Activated T-helper 2 cell treated with anti-CD3 and anti-CD28 coated beads, Interferon-gamma antibody, Interleukin-2, Interleukin-4, amounts not matched to agents 10 μg/mL and 5 μg/mL and 100 μg/mL, durations not matched to agents 14 hours and 24 hours and 36 hours (primary cell): ENCODE measurements at places on chromosomes 7 and 10. TPM values are rescaled to one million over a fixed set of nuclear protein-coding genes. Genes with fewer than 3 reads are reported as not detected.

SYT15B gene
- 0.21 and 0.23 TPM in 2 replicates for total RNA-seq

UCN3 gene
- not detected in 2 replicates for total RNA-seq

DNA sequence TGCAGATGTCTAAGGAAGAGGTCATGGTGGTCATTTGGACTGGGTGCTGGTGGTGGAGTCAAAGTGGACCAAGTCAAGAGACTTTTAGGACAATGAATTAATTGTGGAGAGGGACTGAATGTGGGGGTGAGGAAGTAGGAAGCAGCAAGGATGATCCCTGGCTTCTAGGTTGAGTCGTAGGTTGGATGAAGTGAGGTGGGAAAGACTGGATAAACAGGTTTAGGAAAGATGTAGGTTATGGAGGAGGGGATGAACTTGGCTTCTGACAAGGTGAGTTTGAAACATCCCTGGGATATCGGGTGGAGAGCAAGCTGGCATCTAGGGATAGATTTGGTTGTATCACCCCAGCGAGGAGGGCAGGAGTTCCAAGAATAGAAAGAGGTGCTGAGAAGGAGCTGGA lies 7.6 kb downstream of the SEMA4G start:
- DNase-seq, result no peak

DNA sequence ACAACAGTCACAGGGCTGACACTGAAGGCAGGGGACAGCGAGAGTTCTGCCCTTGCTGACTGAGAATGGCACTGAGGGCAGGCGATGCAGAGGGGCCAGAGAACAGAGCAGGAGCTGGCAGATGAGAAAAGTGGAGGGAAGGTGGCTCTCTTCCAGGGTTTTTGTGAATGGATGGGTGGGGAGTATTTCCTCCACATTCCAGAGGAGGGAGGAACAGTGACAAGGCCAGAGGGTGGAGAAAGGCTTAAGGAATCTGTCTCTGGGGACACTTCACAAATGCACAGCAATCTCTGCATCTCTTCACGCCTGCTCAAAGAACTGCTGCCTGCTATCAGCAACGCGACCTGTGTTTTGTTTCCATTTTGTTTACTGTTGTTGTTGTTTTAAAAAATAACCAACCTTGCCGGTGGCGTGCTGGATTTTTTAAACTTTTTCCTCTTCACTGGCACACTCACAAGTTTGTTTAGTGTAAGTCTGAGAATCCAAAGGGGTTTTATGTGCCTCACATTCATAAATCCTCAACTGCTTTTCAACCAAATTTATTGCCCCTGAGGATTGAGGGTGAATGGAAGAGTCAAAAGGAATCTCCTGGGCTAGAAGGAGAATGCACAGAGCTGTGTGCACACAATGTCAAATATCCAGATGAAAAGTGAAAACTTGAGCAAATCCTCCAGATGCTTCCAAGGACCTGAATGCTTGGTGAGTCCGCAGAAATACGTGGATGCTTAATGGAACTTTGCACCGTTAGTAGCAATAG lies 129.3 kb downstream of the GLI3 start:
- DNase-seq, result no peak

DNA sequence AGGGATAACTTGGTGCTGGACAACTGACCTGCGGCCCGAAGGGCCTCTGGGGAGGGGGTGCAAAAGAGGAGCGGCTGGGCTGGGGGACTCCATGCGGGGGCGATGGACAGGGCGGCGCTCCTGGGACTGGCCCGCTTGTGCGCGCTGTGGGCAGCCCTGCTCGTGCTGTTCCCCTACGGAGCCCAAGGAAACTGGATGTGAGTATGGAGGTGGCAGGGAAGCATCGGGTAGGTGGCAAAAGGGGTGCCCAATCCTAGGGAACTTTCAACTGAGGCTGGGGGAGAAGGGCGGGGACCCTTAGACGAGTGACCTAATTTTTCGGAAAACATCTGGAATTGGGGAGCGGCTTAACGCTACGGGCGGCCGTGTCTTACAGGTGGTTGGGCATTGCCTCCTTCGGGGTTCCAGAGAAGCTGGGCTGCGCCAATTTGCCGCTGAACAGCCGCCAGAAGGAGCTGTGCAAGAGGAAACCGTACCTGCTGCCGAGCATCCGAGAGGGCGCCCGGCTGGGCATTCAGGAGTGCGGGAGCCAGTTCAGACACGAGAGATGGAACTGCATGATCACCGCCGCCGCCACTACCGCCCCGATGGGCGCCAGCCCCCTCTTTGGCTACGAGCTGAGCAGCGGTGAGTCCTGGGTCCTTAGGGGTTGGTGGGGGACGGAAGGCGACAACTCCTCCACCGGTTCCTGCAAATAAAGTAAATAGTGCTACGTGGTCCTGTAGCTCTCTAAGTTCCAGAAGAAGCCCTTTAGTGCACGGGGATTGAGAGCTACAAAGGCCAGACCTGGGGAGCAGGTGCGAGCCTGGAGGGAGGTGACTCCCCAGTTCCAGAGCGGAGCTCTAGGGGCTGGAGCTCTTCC lies 622 bp downstream of the WNT16 start:
- DNase-seq, result no peak

- DNase-seq, result no peak
Observed at GRCh38 chr7:105876964-105877601, 684 bp upstream of the ATXN7L1 start.

DNA sequence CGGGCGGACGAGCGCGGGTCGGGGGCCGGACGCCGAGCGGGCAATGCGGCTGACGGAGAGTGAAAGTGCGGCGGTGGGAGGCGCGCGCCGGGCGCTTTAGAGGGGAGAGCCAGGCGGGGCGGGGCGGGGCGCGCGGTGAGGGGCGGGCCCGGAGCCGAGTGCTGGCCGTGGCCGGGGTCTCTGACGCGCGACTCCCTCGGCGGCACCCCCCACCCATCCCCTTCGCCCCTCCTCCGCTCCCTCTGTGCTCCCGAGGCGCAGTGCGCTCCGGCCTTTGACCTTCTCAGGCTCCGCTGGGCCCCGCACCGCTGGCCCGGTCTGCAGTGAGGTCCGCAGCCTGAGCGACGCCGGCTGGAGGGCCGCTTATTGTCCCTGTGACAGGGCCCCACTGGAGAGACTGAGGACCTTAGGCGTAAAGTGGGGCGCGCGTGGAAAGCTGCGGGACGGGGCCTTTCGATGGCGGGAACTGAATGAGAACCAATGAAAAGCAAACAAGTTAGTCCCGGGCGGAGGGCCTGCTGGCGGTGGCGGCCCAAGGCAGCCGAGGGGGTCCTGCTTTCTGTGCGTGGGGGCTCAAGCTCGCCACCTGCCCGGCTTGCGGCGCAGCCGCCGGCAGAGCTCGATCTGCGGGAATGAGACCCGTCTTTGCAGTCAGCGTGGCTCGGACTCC lies at the start of gene CXCL12:
CXCL12 (minus strand) TSS at position 72 of the 670 bp plus-strand sequence. CDS start 92 bp downstream, outside the sequence.
- no peak for DNase-seq

DNA sequence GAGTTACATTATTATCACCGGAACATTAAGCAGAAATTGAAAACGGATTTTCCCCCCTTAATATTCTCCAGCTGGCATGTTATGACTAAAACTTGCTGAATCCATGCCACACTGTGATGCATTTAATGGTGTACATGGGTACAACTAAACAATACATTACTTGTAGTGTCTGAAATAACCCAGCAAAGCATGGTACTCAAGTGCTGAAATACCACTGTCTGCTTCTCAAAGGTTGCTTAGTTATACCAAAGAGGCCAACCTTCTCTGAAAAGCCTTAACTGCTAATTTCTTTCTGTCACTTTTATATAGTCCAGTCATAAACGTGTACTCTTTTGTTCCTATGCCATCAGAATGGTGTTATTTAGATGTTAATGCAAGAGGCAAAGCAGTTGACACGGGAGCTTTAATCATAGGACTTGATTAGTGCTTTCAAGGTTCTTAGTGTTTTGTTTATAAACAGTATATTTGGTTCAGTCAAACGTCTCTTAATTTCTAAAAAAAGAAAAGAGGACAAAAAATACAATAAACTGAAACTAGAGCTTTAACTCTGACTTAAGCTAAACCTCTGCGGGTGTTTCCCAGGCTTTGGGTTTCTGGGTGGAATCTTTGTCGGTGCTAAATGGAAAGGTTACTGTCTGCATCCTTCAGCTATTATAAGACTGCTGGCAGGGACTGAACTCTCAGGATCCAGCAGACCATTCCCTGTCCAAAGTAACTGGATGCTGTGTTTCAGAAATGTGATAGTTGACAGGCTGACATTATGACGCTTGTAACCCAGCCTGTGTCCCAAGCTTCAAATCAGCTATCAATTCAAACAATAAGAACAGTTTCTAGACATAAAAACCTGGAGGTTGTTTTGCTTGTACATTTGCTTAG lies 202.6 kb downstream of the PPP1R3A start:
- no peak for DNase-seq

- DNase-seq, result no peak
Observed at GRCh38 chr10:60717852-60718251, 60.4 kb upstream of the CDK1 start.

- DNase-seq, result no peak
Observed at GRCh38 chr10:5816170-5816569, 2.9 kb upstream of the GDI2 start.

FHIP2A gene
- 26.3 and 26.9 TPM in 2 replicates for total RNA-seq

DNA sequence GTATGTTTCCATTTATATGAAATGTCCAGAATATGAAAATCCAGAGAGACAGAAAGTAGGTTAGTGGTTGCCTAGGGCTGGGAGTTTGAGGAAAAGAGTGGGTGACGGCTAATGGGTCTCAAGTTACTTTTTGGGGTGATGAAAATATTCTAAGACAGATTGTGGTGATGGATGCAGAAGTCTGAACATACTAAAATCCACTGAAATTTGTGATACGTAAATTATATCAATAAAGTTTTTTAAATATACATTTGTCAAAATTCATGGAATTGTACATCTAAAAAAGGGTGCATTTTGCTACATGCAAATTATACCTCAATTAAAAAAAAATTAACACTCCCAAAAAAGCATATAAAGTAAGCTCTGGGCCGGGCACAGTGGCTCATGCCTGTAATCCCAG lies 9.4 kb downstream of the DDIT4 start:
- DNase-seq, result no peak

GRCh38 chr10:23399701-23400144 lies 39.2 kb upstream of the OTUD1 start:
- no peak for DNase-seq

CYP2E1 gene
- 0.16 TPM in 1 of 2 replicates, not detected in the other for total RNA-seq

PIK3CG gene
- 36.6 and 36.7 TPM in 2 replicates for total RNA-seq

HTR5A gene
- not detected in 2 replicates for total RNA-seq

DNA sequence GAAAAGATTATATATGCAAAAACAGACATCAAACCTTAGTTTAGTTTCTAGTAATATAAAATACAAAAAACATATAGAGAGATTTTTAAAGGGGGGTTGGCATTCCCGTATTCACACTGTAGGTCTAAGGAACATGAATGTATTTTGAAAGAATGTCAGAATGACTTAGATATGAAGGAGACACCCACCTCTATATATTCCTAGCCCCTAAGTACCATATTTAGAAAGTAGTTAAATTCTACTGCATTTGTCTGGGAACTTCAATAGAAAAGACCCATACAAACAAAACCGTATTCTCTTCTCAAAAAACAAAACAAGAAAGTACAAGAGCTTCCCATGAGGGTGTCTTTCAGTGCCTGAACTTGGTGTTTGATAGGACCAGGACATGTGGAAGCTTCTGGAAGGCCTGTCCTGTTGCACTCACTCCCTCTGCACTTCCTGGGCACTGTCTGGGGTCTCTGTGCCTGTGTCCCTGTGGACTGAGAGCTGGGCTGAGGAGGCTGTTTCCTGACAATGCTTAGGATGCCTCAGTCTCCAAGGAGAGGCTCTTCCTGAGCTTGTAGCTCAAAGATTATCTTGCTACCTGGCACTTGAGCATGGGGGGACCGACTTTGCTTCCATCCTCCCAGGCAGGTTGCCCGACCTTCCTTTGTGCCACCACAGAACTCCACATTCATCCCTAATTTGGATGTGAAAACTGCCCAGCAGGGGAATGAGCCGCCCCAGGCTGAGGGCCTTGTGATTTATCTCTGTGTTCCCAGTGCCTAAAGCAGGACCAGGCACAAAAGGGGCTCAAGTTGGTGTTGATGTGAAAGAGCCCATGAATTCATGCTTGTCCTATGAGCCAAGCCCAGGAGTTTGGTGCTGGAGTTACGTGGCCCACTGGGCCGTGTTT lies 44.4 kb upstream of the KLF6 start:
- no peak for DNase-seq

GRCh38 chr10:11026773-11027172 lies 9.1 kb downstream of the CELF2 start:
- DNase-seq, result no peak

GRCh38 chr7:159103382-159104187 lies 41.1 kb downstream of the VIPR2 start:
- no peak for DNase-seq

MYH16 gene
- total RNA-seq, result not detected in 2 replicates

ACBD7 gene
- 3.6 and 4.8 TPM in 2 replicates for total RNA-seq

- no peak for DNase-seq
Observed at GRCh38 chr10:103235775-103236174, 9.9 kb upstream of the RPEL1 start.

- no peak for DNase-seq
Observed at GRCh38 chr10:10870523-10871241, 147.0 kb upstream of the CELF2 start.

DNA sequence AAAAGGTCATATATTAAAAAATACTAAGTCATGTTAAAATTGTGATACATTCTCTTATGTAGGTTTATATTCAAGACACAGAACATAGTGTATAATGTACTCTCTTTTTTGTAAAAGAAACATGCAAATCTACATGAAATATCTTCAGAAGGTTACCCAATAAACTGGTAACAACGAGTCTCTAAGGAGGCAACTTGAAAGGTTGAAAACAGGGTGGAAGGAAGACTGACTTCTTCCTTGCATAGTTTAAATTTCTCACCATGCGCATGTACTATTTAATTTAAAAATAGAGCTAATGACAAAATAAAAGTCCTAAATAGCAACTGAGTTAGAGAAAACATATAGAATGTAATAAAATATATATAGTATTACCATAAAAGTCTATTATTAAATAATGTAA lies 132.5 kb downstream of the NT5C2 start:
- no peak for DNase-seq

- no peak for DNase-seq
Observed at GRCh38 chr7:39333701-39334100, 232.5 kb upstream of the YAE1 start.
